NCI-H2171 treated with DMSO at 0.1 percent for 48 hours (cell line): ENCODE measurements at places on chromosomes 4 and X.

DNA sequence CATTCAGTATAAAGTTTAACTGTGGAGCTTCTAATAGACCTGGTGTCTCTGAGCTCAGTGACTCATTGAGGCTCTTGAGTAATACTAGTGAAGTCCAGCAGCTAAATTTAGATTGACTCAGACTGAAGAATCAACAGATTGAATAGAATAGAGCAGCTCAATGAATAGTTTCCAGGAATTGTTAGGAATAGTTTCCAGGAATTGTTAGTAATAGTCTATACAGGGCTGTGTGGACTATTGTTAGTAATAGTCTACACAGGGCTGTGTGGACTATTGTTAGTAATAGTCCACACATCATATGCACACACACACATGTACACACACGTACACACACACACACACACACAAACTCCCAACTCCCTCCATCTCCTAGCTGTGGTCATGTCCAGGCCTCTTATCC, 3.0 kb downstream of the GIMD1 start:
- no peak for DNase-seq

- no peak for DNase-seq
These were observed 23.9 kb downstream of the SORBS2 start for GRCh38 chr4:185787926-185788679.

GRCh38 chr4:109879081-109879480, 31.2 kb downstream of the LRIT3 start:
- DNase-seq, result no peak

DNA sequence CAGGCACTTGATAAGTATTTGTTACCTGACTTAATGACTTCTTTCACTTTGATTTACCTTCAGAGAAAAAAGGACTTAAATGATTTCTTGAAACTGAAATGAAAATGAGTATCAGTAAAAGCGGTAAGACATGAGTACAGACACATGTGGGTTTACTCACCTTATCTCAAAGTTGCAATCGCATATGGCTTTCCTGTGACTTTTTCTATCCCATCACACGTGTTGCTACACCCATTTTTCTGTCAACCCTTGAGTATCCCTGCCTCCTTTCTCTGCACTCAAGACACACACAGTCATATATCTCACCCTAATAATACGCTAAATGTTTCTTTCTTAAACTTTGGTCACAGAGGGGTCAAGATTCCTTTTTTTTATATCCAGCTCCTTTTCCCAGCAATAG, 11.0 kb upstream of the ARHGEF38 start:
- no peak for DNase-seq

GRCh38 chrX:2863646-2864045, 34.9 kb downstream of the GYG2 start:
- no peak for DNase-seq

GRCh38 chr4:183344523-183345255, 22.5 kb upstream of the CLDN24 start:
- DNase-seq, result no peak

- DNase-seq, result no peak
These were observed 44.1 kb upstream of the NEUROG2 start for GRCh38 chr4:112560084-112560483.

DNA sequence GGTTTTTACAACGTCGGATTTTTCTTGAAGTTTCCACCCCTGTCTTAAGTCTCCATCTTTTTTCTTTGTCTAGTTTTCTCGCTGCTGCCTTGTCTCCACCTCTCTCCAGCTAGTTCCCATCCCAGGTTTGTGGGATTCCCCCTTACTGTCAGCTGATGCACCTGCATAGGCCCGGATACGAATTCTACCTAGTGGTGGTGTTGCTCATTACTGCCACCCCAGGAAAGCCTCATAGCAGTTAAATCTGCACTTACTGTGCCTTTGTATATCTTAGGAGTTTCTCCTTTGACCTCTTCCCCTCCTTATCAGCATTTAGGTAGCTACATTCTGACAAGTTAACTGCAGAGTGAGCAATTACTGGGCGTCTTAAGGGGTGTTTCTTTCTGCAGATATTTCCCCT, 1693.1 kb upstream of the TENM3 start:
- no peak for DNase-seq

DNA sequence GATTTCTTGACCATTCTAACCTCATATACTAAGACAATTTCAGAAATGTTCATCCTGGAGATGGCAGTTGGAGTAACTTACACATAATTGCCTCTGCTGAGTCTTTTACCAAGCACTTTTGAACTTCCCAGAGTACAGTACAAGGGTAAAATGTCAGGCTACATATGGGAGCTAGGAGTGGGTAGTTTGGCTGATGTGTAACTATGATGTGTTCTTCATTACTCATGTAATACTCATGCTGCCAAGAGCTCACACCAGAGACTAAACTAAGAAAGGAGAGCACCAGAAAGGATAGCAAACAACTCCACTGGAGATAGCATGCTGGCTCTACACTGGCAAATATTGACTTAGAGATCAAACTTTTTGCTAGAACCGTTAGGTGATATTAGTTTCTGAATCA, 194.0 kb downstream of the PDGFRA start:
- DNase-seq, result no peak

DNA sequence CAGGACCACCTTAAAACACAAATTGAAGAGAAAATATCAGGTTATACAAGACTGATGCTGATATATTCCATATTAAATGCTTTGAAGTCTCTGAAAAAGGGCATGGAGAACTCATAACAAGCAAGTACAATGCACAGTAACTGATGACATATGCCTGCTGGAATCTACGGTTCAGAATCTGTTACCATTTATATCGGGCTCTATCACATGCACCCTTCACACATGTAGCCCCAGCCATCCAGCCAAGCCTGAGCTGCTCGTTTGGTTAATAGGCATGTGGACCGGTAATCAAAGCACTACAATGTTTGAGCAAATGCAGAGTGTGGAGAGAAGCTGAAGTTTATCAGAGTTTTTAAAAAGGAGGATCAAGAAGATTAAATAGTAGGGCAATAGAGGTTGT, 11.8 kb downstream of the COMMD8 start:
- no peak for DNase-seq

DNA sequence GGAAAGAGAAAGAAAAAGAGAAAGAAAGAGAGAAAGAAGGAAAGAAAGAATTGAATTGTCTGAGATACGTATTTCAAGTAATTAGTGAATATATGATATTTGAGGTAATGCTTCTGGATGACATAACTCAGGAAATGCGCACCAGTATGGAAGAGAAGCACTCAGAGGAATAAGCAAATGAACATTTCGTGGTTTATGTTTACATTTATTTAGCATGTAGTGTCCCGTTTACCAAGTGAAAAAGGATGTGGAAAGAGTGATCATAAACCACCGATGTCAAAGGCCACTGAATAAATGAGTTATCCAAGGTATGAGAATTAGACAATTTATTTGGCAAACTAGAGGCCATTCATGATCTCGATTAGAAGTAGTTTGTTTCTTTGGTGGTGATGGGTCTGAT, 200.4 kb downstream of the ARAP2 start:
- DNase-seq, result no peak

DNA sequence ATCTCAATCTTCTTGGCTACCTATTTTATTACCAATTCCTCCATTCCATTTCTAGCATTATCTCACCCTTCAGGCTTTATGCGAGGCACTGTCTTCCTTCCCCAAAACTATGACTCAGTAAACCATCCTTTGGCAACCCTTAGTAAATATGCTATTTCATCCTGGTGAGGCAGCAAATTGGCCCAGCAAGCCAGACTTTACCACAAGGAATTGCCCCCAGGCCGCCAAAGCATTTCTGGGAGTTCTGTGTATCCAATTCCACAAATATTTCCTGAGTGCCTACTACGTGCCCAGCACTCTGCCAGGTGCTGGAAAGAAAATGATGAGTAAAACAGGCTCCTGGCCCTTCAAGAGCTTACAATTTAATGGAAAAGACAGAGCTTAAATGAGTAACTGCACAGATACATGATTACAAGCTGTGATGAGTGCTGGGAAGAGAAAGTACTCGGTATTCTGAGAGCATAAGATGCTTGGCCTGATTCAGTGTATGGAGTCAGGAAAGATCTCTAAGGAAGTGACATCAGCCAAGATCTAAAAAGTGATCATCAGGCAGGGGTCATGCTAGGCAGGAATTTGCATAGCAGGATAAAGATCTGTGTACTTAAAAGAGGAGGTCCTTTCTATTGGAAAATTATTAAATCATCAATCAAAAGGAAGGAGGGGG, 193.8 kb downstream of the ADAMTS3 start:
- DNase-seq, result no peak

DNA sequence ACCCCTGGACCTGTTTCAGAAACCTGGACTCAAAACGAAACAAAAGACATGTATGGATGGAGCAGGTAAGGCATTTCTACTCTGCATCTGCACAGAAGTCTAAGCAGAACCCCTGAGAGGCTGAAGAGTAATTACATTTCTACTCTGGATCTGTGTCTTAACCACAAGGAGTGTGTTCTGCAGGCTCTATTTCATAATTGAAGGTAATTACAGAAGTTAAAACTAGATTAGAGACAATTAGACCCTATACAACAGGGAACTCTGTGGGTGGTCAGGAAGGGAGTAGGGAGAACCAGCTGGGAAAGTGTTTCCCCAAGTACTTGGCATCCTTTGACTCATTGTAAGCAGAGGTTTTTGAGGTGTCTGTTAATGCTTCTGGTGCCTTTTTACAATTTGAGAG, 69.8 kb downstream of the IGSF1 start:
- peak; percentile 16 for DNase-seq

GRCh38 chrX:53435997-53436396, 1.8 kb upstream of the HSD17B10 start:
- peak; percentile 49 for DNase-seq

- no peak for DNase-seq
These were observed 345.1 kb upstream of the NR3C2 start for GRCh38 chr4:148787285-148787684.

- no peak for DNase-seq
These were observed 40.2 kb upstream of the HGFAC start for GRCh38 chr4:3401436-3402171.

- no peak for DNase-seq
These were observed 3.0 kb downstream of the MEPE start for GRCh38 chr4:87835743-87836142.

DNA sequence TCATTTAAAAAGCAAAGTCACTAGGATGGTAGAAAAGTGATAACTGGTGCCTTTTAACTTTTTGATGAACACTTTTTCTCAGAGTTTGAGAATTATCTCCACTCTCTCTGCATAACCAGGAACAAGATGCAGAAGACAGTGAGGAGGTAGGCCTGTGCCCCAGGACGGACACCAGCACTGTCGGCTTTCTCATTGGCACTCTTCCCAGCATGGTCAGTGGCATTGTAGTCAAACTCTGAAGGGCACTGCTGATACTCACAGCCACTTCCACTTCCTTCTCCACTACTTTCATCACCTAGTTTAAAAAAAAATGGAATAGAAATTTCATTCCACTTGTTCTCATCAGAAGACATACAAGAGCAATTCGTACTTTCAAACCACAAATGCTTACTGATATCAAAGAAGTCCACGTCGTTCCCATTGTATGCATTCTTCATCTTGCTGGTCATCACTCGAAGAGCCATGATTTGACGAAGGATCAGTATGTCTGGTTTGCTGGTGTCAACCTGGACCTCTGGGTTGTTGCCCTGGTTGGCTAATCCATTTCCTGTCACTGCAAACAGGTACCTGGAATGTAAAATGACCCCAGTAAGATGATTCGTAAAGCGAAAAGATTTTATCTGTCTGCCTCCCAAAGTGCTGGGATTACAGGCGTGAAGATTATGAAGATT, 84.8 kb upstream of the TFDP3 start:
- no peak for DNase-seq

- no peak for DNase-seq
These were observed 24.0 kb downstream of the SMIM14 start for GRCh38 chr4:39614487-39615162.

DNA sequence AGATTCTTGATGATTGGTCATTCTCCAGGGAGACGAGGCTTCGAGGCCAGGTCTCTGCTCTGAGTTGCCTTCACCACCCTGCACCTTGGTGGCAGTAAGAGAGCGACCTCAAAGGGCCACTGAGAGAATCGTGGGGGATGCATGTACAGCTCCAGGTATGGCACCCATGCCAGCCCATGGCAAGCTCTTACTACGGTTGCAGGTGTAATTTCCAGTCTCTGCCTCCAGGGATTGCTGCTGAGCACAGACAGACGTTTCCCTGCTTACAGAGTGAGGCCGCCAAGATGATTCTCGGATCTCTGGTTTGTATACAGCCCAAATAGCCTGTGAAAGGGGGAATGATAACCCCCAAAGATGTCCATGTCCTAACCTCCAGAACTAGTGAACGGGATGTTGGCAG, 16.3 kb upstream of the DRD5 start:
- no peak for DNase-seq

- DNase-seq, result no peak
These were observed 3.0 kb downstream of the RPL10 start for GRCh38 chrX:154401045-154401799.

DNA sequence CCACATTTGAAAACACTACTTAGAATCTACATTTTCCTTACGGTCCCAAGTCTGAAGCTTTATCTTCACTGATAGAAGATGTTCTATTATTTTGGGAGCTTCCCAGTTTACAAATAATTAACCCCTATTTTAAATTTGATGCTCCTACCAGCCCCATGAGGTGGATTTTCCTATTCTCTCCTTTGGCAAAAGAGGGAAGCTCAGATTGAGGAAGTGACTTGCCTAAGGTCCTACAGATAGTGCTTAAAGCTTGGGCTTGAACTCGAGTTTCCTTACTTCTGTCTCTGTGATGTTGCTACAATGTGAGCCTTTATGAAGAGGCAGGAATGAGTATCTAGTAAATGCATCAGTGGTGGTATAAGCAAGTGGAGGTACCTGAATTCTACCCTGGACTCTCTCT, 27.5 kb downstream of the HEPH start:
- DNase-seq, result no peak

- no peak for DNase-seq
These were observed 1187.6 kb downstream of the RPA4 start for GRCh38 chrX:98071331-98071730.

- no peak for DNase-seq
These were observed 90.3 kb downstream of the ARX start for GRCh38 chrX:24925430-24925829.

GRCh38 chrX:24100713-24101112, 46.0 kb downstream of the EIF2S3 start:
- DNase-seq, result no peak

- peak; percentile 19 for DNase-seq
These were observed 73.8 kb upstream of the FREM3 start for GRCh38 chr4:143773998-143774895.

GRCh38 chr4:71833232-71833900, 49.5 kb upstream of the GC start:
- DNase-seq, result no peak

DNA sequence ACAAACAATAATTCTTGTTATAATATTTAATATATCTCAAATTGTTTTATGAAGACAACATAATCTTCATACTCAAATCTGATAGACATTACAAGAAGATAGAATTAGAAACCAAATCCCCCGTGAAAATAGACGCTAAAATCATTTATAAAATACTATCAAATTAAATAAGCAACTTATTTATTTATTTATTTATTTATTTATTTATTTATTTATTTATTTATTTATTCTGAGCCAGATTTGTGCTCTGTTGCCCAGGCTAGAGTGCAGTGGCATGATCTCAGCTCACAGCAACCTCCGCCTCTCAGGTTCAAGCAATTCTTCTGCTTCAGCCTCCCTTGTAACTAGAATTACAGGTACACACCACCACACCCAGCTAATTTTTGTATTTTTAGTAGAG, 294.9 kb upstream of the MAGEC2 start:
- no peak for DNase-seq

- no peak for DNase-seq
These were observed 25.1 kb upstream of the ANKRD50 start for GRCh38 chr4:124737619-124738018.
